MG63 (cell line): ENCODE measurements at places on chromosomes 5 and 9.
A peak's percentile ranks its signal among the peaks of the same experiment; 100 is the strongest.

DNA sequence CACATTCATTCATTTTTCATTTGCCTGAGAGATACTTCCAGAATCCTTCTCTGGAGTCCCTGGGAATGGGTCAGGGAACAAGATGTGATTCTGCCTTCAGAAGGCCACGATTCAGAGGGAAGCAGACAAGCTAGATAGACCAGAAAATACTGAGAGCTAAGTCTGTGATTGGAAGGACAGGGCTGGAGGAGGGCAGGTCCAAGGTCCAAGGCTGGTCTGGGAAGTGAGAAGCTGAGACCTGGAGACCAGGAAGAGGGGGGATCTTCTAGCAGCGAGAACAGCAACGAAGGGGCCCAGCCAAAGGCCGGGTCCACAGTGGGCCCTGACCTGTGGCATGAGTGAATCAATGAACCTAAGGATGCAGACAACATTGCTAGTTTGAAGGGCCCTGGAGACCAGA lies 4.1 kb upstream of the IER5L start:
- DNase-seq = no peak

DNA sequence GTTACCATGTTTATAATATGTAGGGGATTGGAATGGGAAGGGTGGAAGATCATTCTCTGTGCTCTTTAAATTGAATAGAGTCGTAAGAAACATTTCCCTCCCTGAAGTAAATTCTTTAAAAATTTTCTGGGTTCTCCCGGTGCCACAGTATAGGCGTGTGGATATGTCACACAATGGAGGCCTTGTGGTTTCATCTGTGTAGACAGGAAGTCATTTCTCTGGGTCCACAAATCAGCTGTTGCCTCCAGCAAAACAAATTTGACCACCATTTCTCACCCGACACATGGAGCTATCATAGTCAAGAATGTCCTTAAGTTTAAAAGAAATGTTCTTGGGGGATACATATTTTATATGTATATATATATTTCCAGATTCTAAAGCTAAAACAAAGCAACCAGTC lies 17.4 kb downstream of the CEP78 start:
- no peak for DNase-seq

DNA sequence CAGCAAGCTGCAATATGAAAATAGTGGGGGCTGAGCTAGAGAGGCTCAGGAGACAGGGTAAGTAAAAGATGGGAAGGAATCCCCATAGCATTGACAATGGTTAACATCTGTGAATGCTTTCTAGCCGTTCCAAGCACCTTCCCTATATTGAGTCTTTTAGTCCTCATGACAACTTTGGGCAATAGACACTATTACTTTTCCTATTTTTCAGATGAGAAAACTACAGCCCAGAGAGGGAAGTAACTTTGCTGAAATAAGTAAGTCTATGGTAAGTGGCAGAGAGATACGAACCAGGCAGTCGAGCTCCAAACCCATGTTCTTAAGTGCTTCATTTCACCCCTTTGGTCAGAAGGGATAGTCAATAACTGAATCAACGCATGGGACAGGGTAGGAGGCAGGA lies 94.5 kb downstream of the COL23A1 start:
- DNase-seq = no peak

DNA sequence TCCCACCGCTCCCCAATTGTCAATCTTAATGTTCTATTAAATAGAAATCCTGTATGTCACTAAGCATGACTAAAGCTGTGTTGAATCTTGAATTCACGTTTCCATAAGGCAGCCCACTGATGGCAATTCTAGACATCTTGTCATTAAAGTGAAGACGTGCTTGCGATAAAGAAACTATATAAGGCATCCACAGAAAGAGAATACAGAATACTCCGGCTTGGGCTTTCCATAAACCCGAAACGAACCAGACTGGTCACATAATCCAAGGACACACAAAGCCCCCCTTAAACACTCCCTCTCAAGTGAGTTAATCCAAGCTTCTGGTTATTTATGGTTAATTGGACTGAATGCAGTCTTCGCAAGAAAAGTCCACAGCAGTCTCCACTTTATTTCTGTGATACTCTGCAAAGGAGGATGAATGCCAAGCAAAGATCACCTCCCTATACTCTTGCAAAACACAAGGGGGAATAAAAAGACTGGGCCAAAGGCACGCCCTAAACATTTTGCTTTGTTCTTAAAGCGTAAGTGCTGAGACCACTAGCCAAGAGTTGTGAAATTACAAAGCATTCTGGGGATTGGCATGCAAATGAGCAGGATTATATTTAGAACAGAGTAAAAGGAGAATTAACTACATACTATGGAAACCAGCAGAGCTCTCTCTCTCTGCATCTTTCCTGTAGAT lies 54.7 kb downstream of the DPYSL3 start:
- DNase-seq = peak; percentile 70

DNA sequence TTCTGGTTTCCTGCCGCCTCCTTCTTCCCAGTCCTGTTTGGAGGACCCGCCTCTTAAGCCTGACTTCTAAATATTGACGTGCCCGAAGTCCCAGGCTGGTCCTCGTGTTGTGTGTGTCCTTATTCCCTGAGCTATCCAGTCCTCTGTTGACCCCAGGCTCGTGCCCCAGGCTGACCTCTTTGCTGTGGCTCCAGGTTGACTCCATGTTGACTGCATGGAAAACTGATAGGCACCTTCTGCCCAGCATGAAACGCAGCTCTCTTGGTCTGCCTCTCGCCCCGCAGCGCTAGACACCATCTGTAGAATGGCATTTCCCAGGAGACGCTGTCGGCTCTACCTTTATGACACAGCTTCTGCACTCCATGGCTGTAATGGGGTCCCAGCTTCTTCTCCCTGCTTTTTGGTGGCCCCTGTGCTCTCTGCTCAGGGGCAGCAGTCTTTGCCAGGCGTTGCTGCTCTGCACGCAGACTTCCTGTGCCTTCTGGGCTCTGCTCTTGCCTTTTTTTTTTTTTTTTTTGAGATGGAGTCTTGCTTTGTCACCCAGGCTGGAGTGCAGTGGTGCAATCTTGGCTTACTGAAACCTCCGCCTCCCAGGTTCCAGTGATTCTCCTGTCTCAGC lies 28.4 kb downstream of the EHMT1 start:
- DNase-seq = no peak

DNA sequence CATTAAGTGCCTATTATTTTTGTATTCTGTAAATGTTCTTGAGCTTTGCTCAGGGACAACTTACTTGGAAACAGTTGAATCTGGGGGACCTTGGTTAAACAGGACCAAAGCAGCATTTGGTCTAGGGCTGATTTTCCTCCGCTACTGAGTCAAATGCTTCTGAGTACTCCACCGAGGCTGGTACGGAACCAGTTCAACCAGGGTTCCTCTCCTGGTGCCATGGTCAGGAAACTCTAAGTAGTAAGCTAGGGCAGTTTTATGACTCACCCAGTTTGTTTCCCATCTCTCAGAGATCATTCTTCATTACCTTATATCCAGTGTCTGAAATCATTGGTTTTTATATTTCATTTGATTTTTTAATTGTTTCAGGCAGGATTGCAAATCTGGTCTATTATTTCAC lies 111.9 kb upstream of the TNFAIP8 start:
- DNase-seq = no peak

GRCh38 chr9:123322273-123323195 lies 33.5 kb upstream of the CRB2 start:
- no peak for DNase-seq

- DNase-seq = peak; percentile 60
Observed at GRCh38 chr9:39588500-39589137, 233.2 kb downstream of the SPATA31A1 start.

- peak; percentile 43 for DNase-seq
Observed at GRCh38 chr9:131013771-131014676, 5.0 kb downstream of the LAMC3 start.

DNA sequence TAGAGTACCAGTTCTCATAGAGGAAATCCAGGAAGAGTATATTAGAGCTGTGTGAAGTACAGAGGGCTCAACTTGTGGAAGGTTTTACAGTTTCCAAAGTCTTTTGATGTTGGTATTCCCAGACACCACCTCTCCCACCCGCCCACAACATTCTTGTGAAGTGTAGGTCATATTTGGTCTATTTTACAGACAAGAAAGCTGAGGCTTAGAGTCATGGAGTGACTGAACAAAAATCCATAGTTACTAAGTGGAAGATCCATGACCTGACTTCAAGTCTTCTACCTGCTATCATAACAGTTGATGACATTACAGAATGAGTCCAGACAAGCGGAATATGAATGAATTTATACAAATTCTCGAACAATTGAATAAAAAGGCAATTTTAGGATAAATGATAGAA lies 187.1 kb upstream of the RPS23 start:
- no peak for DNase-seq

- no peak for DNase-seq
Observed at GRCh38 chr5:153895266-153895665, 143.4 kb downstream of the FAM114A2 start.

DNA sequence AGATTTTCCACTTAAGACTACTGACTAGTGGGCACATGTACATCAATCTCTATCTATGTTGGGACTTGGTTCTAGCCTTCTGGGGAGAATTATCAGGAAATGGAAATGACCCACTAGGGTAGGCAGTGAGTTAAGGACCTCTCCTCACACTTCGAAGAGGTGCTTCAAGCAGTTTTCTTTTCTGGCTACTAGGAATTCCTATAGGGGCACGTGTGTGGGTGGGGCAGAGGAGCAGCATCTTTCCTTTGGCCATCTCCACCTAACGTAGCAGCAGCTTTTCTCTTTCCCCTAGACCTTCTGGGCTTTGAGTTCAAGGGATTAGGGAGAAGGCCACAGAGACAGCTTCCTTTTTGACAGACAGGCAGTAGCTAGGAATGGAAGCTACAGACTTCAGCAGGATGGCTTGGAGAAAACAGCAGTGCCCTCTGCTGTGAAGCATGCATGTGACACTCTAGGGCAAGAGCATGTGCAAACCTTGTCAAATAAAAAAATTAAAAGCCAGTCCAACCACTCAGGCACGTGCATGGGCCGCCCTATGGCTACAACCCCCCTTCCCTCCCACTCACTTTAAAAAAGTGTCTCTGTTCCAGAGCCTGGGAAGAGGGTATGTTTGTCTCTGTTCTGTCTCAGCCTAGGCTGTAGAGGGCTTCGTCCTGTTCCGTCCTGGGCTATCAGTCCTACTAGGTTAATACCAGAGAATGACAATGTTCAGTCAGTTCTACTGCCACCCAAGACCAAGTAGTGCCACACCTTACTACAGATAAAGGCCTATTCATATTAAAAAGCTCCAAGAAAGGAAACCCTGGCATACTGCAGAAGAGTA lies 8.7 kb upstream of the GFRA3 start:
- DNase-seq = peak; percentile 55

DNA sequence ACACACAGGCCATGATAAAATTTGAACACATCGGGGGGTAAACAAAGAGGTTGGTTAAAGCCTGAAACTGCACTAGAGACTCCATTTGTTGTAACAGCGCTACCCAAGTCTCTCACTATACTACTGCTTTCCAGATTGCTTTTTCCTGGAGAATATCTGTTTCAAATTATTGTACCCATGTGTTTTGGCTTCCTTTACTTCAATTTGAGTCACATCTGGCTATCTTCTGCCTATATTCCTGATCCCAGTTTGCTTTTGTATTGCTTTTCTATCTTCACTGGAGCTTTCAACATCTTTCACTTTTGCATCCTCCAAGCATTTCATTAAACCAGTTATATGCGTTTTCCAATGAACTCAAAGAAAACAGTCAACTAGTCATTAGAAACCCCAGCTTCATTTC lies 404.7 kb downstream of the MLLT3 start:
- no peak for DNase-seq

DNA sequence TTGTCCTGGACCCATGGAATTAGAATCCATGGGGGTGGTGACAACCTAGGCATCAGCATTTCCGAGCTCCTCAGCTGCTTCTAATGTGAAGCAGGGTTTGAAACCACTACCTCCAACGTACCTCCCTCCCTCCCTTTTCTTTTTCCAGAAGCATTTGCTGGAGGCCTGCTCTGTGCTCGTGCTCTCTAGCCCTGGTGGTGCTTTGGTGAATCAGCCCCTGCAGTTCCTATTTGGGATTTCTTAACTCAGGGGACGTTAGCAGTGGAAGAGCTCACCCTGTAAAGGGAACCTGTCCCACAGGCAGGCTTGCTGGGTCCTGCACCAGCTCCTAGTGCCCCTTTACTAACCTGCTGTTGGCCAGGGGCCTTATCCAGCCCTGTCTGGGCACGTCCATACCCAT lies 55.0 kb downstream of the NSG2 start:
- DNase-seq = no peak

GRCh38 chr9:137028263-137029057 lies 423 bp upstream of the ABCA2 start:
- peak; percentile 59 for DNase-seq

DNA sequence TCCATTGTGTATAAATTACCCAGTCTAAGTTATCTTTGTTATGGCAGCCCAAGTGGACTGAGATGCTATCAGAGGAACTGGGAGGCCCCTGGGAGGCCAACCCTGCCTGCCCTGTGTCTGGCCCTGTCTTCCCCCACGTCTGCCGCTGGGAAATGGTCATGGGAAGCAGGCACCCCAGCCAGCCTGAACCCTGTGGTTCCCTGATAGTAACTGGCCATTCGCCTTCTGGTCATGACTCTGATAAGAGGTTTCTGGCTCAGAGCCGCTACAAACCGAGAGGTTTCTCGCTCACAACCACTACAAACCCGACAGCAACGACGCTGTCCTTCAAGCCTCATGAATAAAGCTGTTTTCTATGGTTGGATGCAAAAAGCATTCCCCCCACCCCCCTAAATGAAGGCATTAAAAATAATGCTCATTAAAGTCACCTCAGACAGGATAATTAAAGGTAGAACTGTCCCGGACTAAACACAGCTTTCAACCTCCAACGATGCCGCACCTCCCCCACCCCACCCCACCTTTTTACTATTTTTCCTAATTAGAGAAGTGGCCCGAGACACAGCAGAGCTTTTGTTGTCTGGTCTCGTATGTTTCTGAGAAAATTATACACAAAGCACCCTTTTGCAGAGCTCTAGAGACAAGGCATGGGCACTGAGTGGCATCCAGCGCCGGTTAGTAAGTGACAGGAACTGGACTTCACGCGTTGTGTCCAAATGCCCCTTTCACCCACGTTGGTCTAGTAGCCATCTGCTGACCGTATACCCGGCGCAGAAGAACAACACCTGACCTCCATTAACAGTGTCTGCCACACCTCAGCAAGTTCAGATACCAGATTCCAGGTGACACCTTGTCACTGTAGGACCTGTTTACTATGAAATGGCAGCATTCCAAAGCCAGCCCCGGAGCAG lies 140.8 kb downstream of the COL23A1 start:
- no peak for DNase-seq

- no peak for DNase-seq
Observed at GRCh38 chr5:92470770-92471169, 1087.7 kb upstream of the ARRDC3 start.

GRCh38 chr9:15305470-15305869 lies 1.5 kb downstream of the TTC39B start:
- no peak for DNase-seq

DNA sequence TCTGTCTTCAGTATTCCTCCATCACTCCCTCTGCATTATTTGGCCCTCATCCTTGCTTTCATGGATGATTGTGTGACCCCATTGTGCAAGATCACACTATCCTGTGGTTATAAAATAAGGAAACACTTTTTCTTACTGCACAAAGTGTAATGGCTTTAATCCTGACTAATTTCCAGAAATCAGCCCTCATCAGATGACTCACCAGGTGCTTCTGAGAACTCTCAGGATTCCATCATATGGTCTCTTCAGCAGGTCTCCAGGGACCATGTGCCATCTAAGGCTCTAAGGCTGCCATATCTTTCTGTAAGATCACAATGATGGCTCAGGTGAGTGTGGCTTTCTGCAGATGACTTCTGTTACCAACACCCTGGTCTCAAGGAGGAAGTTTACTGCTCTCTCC lies 27.3 kb upstream of the FER start:
- DNase-seq = no peak

- no peak for DNase-seq
Observed at GRCh38 chr5:155485386-155485785, 471.8 kb downstream of the KIF4B start.

- DNase-seq = no peak
Observed at GRCh38 chr9:121038362-121038761, 11.7 kb downstream of the C5 start.
